AG04449 (cell line): ENCODE measurements at places on chromosomes 7 and 10.

- DNase-seq: no peak
Observed at GRCh38 chr7:28725911-28726310, 232.2 kb downstream of the TRIL start.

- DNase-seq: no peak
Observed at GRCh38 chr10:72204724-72205123, 11.1 kb upstream of the ANAPC16 start.

DNA sequence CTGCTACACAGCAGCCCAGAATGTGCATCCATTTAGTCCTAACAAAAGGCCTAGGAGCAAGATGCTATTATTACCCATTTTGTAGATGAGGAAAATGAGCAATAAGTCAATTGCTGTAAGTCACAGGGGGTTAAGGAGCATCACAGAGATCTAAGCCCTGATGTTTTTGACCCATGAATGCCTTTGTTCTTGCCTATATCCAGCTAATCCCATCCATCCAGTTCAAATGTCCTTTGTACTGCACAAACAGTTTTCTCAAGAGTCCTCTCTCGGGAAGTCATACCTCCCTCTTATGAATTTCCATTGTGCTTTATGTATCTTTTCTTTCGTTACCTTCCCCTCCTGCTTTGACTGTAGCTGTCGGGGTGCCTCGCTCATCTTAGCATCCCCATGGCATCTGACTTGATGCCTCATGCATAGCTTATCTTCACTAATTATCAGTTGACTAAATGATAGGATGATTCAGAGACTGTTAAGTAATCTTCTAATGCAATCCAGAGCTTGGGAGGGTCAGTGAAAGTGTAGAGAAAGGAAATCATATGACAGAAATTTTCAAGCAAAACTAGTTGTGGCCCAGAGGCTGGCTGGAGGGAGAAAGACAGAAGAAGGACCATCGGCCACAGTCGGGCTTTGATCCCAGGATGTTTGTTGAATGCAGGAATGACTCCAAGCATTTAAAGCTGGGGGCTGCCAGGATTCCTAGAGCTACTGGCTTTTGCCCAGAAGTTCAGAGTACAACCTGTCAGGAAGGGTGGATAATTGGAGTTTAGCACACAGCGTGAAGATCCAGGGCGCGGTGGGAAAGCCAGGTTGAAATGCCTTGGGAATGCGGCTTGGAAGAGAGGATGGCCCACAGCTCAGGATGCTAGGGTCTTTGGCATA, 23.5 kb downstream of the BLVRA start:
- DNase-seq: peak; percentile 28

DNA sequence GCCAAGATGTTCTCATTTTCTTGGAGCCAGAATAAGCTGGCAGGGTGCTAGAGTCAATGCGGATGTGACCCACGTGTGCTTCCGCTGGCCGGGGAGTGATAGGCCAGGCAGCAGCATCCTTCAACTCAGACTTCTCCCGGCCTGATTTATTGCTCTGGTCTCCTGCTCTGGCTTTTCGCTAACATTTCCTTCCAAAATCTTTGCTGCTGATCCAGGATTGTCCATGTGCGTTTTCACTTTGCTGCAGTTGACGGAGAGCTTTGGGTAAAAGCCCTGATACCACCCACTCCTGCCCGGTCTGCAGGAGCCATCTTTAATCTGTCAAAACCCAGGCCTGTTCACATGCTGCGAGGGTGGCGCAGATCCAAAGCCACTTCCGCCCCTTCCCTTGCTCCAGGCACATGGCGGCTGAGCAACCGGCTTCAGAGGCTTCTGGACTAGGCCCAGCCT, 106.8 kb downstream of the CYP26A1 start:
- DNase-seq: no peak

- DNase-seq: no peak
Observed at GRCh38 chr7:68511281-68511680, 1087.0 kb upstream of the AUTS2 start.

DNA sequence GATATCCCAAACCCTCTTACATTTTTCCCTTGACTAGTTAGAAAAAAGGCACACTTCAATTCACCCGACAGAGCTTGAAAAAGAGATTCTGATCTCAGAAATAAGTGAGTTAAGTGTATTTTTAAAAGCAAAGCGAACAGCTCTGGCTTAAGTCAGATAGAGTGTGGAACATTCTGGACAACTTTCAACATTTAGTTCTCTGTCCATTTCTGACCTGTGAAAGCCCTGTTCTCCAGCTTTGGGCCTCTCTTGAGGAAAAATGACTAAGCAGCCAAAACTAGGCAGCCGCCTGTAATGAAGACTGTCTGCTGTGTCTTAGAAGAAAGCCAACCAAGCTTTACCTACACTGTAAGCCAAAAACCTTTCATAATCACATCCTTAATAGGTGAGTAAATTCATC, 50.5 kb downstream of the CDK6 start:
- no peak for DNase-seq

GRCh38 chr10:116126954-116127695, 145.9 kb downstream of the GFRA1 start:
- no peak for DNase-seq

- DNase-seq: no peak
Observed at GRCh38 chr10:62585211-62585775, 211.1 kb downstream of the ZNF365 start.

GRCh38 chr7:1611708-1612241, 41.9 kb upstream of the PSMG3 start:
- peak; percentile 23 for DNase-seq

DNA sequence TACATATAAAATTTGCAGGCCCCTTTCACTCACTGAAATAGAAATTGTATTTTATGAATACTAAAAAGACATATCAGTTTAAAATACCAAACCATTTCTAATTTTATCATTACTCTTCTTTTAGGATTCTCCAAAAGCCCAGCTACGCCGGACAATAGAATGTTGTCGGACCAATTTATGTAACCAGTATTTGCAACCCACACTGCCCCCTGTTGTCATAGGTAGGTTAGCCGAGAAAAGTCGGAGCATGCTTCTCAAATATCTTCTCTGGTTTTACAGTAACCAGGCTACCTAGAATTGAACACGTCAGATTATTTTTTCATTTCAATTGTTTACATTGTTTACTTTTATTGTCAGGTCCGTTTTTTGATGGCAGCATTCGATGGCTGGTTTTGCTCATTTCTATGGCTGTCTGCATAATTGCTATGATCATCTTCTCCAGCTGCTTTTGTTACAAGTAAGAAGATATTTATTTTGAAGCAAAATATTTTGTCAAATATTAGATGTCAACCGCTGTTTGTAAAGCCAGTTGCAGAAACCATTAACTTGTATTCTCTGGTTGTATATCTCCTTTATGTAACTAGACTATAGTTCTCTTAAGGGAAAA, 57.6 kb downstream of the MMRN2 start:
- DNase-seq: peak; percentile 10

- DNase-seq: no peak
Observed at GRCh38 chr10:76738991-76739390, 898.6 kb downstream of the KCNMA1 start.

DNA sequence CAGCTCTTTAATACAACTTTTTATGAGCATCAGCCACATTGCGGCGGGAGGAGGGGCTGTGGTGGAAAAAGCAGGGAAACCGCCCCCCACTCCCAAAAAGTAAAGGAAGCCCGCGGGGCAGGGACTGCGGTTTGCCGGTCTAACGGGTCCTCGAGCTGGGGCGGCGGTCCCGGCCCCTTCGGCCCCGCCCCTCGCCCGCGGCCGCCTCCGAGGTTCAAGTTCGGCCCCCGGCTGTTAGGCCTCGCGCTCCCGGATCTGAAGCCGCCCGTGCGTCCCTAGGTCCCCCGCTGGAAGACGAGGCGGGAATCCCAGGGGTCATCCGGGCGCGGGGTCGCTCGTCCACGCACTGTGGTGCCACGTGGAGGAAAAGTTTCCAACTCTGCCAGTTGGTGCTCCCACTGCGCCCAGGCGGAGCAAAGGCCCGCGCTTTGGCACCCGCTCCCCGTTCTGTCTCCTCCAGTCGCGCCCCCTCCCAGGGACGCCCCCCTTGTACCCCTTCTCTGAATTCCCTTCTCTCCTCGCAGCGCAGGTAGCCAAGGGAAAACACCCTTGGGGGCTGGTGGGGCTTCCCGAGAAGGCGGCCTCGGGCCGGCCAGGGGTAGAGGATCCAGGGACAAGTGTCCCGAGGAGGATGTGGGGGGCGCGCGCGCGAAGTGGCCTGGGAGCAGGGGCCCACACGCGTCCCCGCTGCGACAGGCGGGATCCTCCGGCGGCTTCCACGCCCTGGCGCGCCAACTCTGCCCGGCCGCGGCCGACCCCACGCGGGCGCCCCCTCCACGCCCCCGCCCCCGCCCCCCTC, 798 bp upstream of the AUTS2 start:
- DNase-seq: no peak

- DNase-seq: no peak
Observed at GRCh38 chr10:49508249-49508648, 30.7 kb downstream of the ERCC6 start.

DNA sequence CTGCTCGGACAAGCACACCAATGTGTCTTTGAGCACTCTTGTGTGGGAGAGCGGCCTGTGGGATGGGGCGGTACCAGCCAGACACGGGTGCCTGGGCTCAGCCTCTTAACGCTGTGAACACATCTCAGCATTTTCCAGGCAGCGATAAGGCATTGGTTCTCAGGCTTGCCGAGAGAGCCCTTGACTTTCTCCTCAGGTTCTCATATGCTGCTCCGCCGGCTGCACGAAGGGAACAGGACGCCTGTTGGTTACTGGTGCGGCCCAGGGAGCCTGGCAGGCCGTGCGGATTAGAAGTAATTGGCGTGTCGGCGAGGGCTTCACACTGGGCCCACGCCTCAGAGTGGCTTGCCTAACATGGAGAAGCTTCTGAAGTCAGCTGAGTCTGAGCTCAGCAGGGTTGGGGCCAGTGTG, 456.7 kb upstream of the FOXK1 start:
- no peak for DNase-seq

GRCh38 chr10:65312876-65313275, 1613.0 kb upstream of the LRRTM3 start:
- no peak for DNase-seq

DNA sequence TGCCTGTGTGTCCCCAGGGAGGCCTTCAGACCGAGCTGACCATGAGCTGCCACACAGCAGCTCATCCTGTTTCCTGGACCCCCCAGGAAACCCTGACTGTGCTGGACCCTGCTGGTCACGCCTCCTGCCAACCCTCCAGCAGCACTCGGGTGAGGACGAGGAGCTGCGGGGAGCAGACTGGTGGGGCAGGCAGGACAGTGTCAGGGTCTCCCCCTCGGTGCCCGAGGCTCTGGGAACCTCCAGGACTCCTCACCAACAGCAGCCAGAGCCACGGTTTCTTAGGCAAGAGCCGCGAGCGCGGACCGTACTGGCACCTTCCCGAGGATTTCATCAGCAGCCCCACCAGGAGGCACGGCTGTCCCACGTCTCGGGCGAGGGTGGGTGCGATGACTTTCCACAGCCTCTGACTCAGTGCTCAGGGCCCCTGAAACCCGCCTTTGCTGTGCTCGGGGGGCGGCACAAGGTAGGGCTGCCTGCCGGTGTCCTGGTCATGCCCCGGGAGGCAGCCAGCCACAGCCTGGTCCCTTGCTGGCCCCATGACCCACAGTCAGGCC, 186.9 kb downstream of the ELFN1 start:
- DNase-seq: no peak

GRCh38 chr7:72187179-72187578, 225.0 kb downstream of the CALN1 start:
- no peak for DNase-seq

DNA sequence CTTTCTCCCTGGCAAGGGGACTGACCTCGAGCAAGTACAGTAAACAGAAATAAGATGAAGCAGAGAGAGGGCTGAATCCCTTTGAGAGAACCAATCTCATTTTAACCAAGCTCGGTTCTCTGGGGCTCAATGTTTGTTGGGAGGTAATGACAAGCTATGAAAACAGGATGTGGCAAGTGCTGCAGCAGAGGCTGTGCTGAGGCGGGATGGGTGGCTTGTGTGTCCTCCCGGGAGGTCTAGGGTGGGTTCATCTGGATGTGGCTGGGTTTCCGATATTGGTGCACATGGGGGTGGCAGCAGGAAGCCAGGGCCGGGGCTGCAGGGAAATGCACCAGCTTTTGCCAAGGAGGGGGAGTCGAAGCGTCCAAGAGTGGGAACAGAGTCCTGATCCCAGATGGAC, 84.5 kb downstream of the AOAH start:
- DNase-seq: no peak

- peak; percentile 97 for DNase-seq
Observed at GRCh38 chr7:40986351-40986873, 716.5 kb downstream of the INHBA start.

DNA sequence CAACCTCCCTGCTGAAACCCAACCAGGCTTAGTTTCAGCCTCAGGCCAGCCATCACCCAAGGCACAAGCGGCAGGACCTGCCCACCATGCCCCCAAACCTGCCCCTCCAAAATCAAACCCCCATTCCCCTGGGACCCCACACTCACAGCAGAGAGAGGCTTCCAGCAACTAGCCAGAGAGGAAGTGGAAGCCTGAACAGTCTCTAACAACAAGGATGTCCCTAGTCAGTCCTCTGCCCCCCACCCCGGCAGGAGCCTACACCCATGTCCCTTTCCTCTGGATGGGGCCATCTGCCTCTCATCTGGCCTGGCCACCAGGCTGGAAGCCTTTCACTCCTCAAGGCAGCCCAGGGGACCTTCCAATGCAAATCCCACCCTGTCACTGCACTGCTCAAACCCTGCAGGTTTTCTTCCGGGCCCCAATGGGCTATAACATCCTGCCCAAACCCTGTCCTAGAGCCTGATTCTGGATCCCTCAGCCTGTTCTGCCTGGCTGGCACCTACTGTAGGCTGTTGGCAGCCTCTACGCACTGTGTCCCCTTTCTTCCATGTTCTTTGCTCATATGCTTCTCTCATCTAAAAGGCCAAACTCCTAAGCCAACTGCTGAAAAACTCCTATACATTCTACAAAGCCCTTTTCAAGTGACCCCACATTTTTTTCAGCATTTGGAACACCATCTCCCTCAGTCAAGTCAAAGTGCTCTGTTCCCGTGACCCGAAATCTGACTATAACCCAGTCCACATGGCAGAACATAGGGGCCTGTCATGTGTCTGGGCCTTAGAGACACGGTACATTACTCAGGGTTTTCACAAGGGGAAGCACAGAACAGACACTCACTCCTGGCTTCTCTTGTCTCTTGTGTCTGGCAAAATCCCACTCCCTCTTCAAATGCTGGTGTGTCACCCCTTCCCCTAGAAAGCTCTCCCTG, 253.3 kb downstream of the TNS3 start:
- DNase-seq: no peak

DNA sequence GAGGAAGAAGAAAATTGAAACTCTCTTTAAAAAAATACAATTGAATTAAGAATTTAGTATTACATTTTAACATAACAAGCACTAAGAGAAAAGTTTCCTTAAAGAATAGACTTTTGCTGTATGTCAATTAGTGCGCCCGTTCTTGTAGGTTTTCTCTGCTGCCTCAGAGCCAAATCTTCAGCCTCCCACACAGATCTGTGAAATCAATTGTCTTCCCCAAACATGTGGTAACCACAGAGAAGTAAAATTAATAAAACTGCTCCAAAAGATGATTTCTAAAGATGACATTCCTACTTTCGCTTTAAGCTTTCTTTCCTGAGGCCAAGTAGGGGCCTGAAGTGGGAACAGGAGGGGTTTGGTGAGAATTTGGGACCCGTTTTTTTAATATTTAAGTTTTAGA, 113.2 kb upstream of the ADO start:
- DNase-seq: no peak

- no peak for DNase-seq
Observed at GRCh38 chr10:32190890-32191491, 134.8 kb upstream of the KIF5B start.
